SW480 (cell line): ENCODE measurements at places on chromosomes 4 and X.

DNA sequence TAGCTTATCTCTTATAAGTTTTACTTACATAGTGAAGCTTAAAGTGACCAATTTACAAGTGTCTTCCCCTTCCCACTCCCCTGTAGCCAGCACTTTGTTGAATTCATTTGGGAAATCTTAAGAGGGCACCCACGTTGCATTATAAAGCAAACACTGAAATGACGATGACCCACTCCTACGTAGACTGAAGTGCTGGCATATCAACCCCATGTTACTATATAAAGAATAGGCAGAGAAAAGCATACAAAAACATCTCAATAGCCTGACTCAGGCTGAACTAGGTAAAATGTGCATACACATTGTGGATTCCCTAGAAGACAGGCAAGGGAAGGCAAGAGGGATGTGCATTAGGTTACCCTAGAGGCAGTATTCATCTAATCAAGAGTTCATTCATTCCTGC, 313.4 kb downstream of the TENM3 start:
- no peak for DNase-seq

DNA sequence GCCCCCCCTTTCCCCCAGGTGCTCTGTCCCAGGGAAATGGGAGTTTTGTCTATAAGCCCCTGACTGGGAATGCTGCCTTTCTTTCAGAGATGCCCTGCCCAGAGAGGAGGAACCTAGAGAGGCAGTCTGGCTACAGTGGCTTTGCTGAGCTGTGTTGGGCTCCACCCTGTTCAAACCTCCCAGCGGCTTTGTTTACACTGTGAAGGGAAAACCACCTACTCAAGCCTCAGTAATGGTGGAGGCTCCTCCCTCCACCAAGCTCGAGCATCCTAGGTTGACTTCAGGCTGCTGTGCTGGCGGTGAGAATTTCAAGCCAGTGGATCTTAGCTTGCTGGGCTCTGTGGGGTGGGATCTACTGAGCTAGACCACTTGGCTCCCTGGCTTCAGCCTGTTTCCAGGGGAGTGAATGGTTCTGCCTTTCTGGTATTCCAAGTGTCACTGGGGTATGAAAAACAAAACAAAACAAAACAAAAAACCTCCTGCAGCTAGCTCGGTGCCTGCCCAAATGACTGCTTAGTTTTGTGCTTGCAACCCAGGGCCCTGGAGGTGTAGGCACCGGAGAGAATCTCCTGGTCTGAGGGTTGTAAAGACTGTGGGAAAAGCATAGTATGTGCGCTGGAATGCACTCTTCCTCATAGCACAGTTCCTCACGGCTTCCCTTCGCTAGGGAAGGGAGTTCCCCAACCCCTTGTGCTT, 41.7 kb downstream of the ITM2A start:
- no peak for DNase-seq

- DNase-seq = no peak
Measured at GRCh38 chrX:129686422-129686948, 31.7 kb upstream of the APLN start.

- DNase-seq = no peak
Measured at GRCh38 chr4:31081366-31081765, 361.2 kb downstream of the PCDH7 start.

GRCh38 chr4:143282211-143282707, 54.4 kb upstream of the GAB1 start:
- no peak for DNase-seq

DNA sequence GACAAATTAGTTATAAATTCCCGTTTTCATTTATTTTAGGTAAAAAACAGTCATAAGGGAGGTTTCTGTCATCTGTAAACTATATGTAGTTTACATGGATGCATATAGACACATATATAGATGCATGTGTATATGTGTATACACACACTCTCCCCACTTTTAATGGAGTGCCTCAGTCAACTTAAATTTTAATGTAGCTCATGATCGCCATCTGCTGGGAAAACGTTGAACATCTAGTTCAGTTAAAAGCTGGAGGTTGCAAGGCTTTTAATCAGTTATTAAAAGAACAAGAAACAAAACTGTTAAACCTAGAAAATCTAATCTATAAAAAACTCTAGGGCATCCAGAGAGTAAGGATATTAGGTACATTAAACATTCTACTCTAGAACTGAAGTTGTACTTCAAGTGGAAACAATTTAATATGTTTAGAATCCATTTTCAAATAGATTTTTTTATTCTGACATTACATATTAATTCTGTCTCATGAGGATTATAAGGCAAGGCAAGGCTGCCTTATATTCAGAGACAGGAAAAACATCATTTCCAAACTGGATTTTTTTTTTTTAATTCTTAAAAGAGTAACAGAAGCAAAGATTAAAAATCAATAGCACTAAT, 122.6 kb downstream of the SHISA3 start:
- peak; percentile 22 for DNase-seq

- DNase-seq = no peak
Measured at GRCh38 chr4:109588176-109588575, 28.1 kb downstream of the MCUB start.

DNA sequence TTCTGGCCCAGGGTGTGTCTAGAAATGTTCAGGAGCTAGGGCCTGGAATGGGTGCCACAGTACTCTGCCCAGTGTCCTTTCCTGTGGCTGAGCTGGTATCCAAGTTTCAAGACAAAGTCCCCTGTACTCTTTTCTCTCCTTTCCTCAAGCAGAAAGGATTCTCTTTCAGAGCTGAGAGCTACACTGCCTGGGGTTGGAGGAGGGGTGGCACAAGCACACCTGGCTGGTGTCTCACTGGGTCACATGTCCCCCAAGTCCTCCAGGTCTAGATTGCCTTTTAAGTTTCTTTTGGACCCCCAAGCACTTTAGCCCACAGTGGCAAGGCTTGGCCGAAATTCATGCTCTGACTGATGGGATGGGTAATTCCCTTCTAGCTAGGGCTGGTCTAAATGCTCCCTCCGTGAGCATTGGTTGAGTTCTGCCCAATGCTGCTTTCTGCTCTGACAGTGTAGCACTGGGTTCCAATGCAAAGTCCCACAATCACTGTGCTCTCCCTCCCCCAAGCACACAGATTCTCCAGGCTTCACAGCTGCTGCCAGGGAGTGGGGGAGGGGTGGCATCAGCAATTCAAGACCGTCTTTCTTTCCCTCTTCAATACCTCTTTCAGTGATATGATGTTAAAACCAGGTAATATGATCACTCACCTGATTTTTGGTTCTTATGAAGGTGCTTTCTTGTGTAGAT, 47.8 kb downstream of the BEX3 start:
- DNase-seq = no peak

DNA sequence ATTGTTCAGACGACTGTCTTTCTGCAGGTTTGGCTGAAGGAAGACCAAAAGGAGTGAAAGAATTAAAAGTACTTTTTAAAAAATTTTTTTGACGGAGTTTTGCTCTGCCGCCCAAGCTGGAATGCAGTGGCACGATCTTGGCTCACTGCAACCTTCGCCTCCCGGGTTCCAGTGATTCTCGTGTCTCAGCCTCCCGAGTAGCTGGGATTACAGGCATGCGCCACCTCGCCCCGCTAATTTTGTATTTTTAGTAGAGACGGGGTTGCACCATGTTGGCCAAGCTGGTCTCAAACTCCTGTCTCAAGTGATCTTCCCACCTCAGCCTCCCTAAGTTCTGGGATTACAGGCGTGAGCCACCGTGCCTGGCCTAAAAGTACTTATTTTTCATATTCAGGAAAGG, 86.3 kb downstream of the ITIH6 start:
- no peak for DNase-seq

DNA sequence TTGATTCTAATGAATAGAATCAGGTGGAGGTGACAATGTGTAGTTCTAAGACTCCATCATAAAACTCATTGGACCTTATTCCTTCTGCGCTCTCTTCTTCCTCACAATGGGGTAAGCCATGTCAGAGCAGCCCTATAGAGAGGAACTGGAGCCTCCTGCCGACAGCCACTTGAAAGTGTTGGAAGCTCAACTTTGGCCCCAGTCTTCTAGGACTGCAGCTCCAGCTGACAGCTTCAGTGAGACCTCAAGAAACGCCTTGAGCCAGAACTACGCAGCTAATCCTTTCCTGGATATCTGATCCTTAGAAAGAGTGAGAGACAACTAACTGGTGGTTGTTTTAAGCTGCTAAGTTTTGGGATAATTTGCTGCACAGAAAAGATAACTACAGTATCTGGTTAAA, 22.1 kb upstream of the ADH7 start:
- no peak for DNase-seq

GRCh38 chr4:152374153-152374552, 161.7 kb downstream of the FBXW7 start:
- DNase-seq = no peak

GRCh38 chr4:184647266-184648053, 1.8 kb downstream of the CASP3 start:
- DNase-seq = peak; percentile 2

DNA sequence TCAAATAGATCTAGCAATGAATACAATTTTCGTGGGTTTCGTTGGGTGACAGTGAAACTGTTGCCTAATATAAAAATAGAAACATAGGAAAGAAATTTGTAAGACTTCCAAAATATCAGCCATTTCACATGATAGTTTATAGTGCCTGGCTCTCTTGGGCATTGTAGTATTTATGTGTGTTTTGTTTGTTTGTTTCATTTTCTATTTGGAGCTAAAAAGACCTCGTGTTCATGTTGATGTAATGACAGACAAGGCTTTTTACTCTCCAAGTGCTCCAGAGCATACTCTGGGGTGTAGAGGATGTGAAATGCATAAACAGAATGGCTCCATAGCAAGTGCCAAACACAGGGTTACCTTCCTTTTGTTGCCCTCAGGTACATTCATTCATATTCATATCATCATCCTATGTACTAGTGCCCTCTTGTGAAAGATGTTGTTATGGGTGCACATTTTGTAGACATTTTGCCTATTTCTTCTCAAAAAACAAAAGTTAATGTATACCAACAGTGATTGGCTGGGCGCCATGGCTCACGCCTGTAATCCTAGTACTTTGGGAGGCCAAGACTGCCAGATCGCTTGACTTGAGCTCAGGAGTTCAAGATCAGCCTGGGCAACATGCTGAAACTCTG, 100.7 kb upstream of the AMOT start:
- peak; percentile 17 for DNase-seq

DNA sequence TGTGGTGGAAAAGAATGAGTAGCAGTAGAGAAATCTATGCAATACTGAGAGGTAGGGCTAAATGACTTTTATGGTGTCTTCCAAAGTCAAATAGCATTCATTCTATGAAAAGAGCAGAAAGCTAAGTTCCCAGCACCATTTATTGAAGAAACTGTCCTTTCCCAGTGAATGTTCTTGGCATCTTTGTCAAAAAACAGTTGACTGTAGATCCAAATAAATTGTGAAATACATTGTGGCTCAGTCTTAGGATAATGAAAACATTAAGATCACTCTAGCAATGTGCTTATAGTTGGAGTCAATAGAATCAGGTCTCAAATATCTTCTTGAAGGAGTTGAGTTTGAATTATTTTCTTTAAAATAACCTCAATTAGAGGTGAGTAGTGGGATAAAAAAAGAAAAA, 19.4 kb downstream of the AREG start:
- DNase-seq = no peak

GRCh38 chr4:144967161-144967560, 130.8 kb downstream of the ANAPC10 start:
- no peak for DNase-seq

GRCh38 chrX:112672788-112673560, 6.8 kb downstream of the LHFPL1 start:
- DNase-seq = no peak

- no peak for DNase-seq
Measured at GRCh38 chr4:128861856-128862518, 52.5 kb downstream of the JADE1 start.

GRCh38 chr4:73902038-73902637, 32.9 kb downstream of the CXCL1 start:
- no peak for DNase-seq

- DNase-seq = no peak
Measured at GRCh38 chr4:188002323-188002722, 6.8 kb downstream of the ZFP42 start.

GRCh38 chr4:144820011-144820727, 174.2 kb downstream of the HHIP start:
- no peak for DNase-seq

DNA sequence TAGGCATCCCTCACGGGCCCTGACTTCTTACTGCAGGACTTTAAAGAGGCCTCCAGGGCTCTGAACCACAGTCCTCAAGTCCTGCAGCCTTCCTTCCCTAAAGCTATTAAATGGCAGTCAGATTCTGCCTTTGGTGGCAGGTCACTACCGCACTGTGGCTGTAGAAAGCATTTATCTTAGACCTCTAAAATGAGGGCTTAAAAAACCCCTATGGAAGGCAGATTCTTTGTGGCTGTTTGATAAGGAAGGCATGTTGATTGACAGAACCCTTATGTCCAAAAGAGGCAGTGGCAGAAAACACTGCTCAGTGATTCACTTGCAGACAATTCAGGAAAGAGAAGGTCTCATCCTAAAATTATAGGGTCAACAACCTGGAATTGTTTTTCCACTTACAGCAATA, 79.2 kb downstream of the FBXL5 start:
- no peak for DNase-seq

DNA sequence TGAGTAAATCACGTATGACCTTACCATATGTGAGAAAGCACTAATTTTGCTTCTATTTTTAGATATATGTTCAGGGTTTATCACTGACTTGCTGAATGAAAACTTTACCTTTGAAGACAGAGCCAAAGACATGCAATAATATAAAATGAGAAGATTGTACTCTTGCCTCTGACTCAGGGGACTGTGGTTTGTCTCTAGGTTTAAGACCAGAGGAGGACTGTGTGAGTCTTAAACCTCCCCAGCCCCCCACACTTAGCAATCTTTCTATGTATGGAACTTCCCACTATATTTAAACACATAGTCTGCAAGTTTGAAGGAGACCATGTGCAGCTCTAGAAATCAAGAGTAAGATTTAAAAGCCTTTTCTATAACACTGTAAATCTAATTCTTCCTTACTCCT, 368.7 kb upstream of the FAM241A start:
- DNase-seq = no peak
